ENCODE measurements at places on chromosomes 12 and 14.
A peak's percentile ranks its signal among the peaks of the same experiment; 100 is the strongest.

GRCh38 chr12:83245156-83245555, 558.5 kb downstream of the TMTC2 start:
- DNase-seq, result no peak

GRCh38 chr12:25972783-25973182, 14.3 kb downstream of the RASSF8 start:
- no peak for DNase-seq

GRCh38 chr12:22882559-22882958, 257.6 kb downstream of the ETNK1 start:
- DNase-seq, result no peak

GRCh38 chr12:131869871-131870418, 24.5 kb upstream of the ULK1 start:
- DNase-seq, result no peak

GRCh38 chr12:13373131-13373530, 176.6 kb downstream of the EMP1 start:
- no peak for DNase-seq

DNA sequence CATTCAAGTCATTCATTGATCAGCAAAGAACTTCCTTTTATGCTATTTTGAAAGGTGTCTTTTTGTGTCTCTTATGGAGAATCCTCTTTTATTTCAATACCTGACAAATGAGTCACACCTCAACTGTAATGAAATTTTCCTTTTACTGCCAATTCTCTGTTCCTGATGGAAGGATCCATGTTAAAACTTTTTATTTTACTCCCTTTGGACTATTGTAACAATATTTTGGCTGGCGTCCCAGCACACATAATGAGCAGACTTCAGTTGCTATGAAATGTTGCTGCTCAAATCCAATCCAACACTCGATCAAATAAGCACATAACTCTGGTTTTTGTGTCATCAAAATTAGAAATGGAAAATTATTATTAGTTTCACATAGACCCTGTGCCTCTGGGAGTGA, 21.9 kb upstream of the SLC15A5 start:
- DNase-seq, result no peak

GRCh38 chr14:101491841-101492240, 69.5 kb upstream of the DIO3 start:
- DNase-seq, result no peak

DNA sequence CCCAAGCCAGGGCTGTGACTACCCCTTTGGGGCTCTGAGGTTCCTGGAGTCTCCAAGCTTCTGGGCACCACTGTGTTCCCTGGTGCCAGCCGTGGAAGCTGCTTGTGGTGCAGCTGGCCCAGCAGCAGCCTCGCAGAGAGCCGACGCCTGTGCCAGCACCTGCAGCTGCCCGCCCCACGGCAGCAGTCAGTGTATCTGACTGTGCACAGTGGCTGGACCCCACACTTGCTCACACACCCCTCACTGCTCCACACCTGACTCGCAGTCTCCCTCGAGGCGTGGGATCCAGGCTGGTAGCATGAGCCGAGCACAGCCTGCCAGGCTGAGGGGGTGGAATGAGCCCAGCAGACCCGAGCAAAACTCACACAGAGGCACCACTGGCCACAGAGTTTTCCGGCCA, 325.2 kb downstream of the PCNX1 start:
- DNase-seq, result no peak

DNA sequence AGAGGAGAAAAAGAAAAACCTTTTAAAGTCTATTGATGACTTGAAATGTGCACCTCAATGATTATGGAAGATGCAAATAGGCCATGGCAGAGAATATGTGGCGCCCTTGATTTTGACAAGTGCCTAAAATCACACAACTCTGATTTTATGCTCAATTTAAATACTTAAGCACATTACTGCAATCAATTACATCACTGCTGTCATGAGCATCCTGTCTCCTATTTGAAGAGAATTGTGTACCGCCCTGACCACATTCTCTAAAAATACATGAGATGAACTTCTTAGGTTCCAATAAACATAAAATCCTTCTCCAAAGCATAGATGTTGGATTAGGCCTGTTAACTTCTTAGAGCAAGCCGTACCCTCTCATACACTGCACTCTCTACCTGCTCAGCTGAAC, 1.6 kb downstream of the TXNDC16 start:
- DNase-seq, result no peak

GRCh38 chr14:89330236-89331002, 86.6 kb downstream of the FOXN3 start:
- DNase-seq, result no peak

GRCh38 chr12:14454098-14454907, 88.8 kb downstream of the ATF7IP start:
- peak; percentile 5 for DNase-seq

- DNase-seq, result no peak
Measured at GRCh38 chr12:129966146-129966995, 62.5 kb upstream of the TMEM132D start.

DNA sequence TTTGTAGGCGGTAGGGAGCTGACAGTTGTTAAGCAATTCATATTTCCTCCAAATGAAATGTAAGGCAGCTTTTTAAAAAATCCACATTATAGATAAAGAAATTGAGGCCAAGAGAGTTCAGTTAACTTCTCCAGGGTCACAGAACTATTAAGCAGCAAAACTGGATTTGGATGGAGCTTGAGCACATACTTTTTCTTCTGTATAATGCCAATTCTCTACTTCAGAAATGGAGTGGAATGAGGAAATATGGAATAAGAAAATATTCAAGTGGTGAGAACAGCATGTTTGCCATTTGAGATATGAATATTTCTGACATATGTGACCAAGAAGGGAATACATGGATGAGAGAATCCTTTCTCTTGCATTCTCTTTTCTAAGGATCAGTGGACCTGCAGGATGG, 233.1 kb downstream of the FOXG1 start:
- DNase-seq, result no peak

DNA sequence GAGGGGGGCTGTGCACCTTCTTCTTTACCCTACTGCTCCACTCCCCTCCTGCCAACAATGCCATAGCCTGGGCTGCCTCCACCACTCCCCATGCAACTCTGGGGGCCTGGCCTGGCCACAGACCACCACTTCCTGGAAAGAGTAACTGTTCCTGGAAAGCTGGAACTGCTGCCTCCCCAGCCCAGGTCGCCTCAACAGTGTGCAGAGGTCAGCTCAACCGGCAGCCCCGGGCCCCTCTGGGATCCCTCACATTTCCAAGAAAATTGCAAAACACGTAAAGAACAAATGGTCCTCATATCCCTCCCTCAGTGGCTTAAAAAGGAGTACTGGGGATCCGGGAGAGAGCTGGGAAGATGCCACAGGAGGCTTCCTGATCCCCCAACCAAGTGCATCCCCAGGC, 22.4 kb upstream of the DIO3 start:
- DNase-seq, result no peak

- no peak for DNase-seq
Measured at GRCh38 chr12:55629058-55629841, 7.4 kb upstream of the OR10P1 start.

GRCh38 chr12:102950107-102950949, 7.1 kb upstream of the ASCL1 start:
- DNase-seq, result peak; percentile 68

- no peak for DNase-seq
Measured at GRCh38 chr14:77342726-77343397, 22.0 kb downstream of the GSTZ1 start.

- DNase-seq, result no peak
Measured at GRCh38 chr14:92945959-92946846, 23.3 kb downstream of the CHGA start.

- DNase-seq, result no peak
Measured at GRCh38 chr12:122856999-122857671, 21.9 kb downstream of the HIP1R start.

- no peak for DNase-seq
Measured at GRCh38 chr12:86389949-86390348, 133.8 kb upstream of the MGAT4C start.

DNA sequence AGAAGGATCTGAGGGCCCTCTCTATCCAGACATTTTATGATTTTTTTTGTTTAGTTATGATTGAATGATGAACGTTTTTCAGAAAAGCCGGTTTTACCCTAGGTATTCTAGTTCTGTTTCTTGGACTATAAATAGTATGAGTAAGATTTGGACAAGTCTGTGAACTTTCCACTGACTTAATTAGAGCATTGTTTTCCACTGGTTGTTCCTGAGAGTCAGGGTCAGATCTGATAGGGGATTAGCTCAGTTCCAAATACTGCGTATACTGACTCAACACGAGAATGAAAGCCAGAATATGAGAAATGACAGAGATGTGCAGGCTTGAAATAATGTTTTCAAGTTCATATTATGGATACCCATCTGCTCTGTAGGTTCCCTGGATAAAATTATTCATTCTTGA, 361.6 kb downstream of the AEBP2 start:
- DNase-seq, result no peak

DNA sequence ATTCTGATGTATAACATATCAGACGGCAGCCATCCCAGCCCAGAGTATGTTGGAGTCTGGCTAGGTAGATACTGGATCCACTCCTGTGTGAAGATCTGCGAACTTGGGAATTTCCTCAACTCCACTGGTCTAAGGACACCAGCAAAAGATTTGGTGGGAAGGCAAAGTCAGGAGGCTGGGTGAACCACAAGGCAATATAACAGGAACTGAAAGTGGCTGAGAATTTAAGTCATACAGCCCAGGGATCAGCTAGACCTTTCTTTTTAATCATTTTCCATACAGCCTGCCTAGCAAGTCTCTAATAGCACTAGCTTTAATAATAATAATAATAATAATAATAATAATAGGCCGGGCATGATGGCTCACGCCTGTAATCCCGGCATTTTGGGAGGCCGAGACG, 34.8 kb downstream of the BRAP start:
- no peak for DNase-seq

GRCh38 chr12:3333583-3333982, 157.4 kb upstream of the PRMT8 start:
- no peak for DNase-seq

GRCh38 chr14:92500491-92500941, 13.1 kb upstream of the RIN3 start:
- DNase-seq, result no peak

- DNase-seq, result no peak
Measured at GRCh38 chr14:43168371-43168925, 1338.6 kb downstream of the FSCB start.

GRCh38 chr12:124232654-124232987, 62.3 kb upstream of the RFLNA start:
- DNase-seq, result no peak

DNA sequence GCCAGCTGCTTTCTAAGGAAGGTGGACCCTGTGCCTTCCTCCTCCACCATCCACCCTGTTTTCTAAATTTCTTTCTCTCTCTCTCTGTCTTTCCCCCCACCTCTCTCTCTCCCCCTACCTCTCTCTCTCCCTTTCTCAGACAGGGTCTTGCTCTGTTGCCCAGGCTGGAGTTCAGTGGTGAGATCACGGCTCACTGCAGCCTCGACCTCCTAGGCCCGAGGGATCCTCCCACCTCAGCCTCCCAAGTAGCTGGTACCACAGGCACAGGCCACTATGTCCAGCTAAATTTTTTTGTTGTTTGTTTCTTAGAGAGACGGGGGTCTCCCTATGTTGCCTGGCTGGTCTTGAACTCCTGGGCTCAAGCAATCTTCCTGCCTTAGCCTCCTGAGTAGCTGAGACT, 59.8 kb upstream of the STON2 start:
- no peak for DNase-seq

DNA sequence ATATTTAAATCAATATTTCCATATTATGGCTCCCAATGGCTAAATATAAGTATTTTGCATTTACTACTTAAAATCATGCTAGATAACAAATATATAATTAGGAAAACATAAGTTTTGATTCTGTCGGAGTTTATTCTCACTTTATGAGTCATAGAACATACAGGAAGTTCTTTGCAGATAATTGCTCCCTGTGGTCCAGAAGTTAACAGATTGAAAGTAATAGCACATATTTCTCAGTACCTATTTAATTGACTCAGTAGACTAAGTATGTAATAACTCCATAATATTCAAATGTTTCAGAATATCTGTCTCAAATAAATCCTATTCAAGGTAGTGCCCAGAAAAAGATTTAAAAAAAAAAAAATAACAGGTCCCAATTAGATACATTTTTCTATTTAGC, 806.0 kb upstream of the ATXN7L3B start:
- DNase-seq, result no peak

DNA sequence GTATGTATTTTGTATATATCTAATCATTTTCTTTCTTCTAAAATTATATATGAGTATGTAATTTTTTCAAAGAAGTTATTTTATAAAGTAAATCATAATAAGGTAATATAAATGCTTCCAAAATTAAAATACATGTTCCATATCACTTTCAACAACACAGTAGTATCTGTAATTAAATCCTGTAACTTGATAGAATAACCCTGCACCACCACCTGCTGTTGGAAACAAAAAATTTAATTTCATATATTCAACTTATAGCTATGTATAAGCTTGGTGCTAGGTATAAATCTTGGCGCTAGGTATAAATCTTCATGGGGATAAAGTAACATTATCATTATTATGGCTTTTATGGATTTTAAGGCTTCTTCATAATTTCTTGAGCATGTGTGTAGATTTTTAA, 149.7 kb upstream of the DCN start:
- no peak for DNase-seq

DNA sequence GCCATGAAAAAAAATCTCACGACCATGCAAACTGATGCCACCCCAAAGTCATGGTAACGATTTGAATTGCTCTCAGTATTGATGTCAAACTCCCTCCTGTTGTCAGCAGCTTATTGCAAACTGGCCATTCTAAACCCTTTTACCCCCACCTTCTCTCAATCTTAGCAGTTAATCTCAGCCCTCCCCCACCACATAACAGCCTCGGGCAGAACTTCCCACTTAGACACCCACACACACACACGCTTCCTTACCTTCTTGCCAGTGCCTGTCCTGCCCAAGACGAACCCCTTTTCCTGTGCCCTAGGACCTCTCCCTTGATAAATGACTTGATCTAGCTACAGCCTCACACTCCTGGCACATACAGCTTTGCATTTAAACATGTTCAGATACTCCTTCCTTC, 56.6 kb downstream of the GPATCH2L start:
- no peak for DNase-seq

DNA sequence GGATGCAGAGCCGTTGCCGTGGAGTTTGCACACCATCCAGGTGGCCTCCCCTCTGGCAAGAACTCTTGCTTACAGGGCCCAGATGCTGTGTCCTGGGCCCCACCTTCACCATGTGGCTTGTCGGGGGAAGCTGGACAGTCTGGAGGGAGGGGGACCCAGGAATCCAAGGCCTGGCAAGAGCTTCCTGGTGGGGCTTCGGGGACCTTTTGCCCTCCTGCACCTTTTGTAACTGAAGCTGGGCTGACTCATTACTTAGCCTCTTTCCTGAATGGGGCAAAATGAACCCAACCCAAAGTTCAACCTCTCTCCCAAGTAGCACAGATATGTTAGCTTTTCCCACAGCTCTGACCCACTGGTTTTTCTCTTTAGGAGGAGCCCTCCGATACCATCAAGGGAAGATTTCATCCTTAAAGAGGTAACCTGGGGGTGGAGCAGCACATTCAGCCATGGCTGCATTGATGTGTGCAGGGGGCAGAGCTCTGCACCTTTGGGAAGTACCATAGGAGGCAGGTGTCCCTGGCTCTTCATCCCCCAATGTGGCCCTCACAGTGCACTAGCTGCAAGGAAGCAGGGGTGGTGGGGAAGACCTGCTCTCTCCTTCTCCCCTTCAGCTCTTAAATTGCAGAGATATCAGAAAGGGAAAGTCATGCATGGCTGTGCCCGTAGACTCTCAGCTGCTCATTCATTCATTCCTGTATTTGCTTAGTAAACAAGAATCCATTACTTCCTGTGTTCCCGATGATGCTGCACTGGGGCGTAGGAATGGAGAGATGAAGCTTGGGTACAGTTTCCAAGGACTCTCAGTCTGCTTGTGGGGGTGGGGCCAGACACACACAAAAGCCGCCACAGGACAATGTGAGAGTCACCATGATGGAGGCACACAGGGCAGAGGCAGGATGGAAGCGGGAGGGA, 13.0 kb downstream of the MVK start:
- DNase-seq, result peak; percentile 19
